ENCODE measurements at places on chromosomes 16 and 17.

GRCh38 chr16:82807311-82807710 is 180.5 kb downstream of the CDH13 start:
- no peak for DNase-seq

- no peak for DNase-seq
These were observed 20.0 kb downstream of the CALCOCO2 start for GRCh38 chr17:48850792-48851323.

DNA sequence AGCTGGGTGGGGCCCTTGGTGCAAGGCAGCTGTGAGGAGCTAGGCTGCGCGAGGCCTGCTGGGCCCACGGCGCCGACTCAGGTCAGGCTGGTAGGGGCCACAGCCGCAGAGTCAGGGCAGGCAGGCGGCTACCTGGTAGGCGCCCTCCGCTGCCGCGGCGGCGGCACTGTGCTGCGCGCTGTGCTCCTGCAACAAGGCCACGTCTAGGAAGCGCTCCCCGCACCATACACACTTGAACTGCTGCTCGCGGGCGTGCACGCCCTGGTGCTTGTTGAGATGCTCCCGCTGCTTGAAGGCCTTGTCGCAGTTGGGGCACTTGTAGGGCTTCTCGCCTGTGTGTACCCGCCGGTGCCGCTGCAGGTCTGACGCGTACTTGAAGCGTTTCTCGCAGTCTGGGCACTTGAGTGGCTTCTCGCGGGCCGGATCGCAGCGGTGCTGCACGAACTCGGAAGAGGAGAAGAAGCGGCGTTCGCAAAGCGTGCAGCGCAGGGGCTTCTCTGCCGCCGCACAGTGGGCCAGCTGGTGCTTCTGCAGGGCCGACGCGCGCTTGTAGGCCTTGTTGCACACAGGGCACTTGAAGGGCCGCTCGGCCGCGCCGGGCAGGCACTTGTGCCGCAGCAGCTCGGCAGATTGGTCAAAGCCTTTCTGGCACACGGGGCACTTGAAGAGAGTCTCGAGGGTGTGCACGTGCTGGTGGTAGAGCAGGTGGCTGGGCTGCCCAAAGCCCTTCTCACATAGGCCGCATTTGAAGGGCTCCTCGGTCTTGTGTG is 3.9 kb downstream of the ZNF319 start:
- DNase-seq = no peak

DNA sequence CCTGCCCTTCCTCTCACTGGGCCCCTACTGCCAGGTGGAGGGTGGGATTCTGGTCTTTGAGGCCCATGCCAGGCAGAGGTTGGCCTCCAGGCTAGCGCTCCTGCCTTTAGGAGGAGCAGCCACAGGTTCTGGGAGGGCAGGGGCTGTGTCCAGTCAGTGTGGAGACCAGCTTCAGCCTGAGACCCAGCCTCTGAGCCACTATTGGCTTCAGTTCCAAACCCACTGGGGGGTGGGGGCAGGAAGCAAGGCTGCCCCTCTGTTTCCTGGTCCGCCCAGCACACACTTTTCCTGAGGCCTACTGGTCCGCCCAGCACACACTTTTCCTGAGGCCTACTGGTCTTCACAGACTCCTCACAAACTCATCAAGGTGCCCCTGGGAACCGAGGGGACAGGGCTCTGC is 16.4 kb downstream of the SLC5A10 start:
- no peak for DNase-seq

DNA sequence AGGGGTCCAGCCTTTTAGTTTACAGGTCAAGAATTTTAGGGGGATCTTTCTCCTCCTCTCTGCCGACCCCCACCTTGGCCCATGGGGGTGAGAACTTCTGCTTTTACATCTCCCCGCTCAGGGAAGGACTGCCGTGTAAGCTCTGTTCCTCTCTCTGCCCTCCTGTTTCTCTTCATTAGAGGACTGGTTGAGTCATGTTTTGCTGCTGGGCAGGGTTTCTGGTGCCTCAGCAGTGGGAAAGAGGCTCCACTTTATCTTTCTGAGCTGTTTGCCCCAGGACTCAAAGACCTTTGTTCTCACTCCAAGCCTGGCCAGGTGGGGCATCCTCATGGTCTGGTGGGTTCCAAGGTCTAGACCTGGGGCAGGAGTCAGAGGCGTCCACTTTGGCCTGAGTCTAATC is 93.0 kb downstream of the UTP18 start:
- no peak for DNase-seq

GRCh38 chr16:74896389-74897370 is 88.2 kb downstream of the WDR59 start:
- DNase-seq = no peak

- DNase-seq = no peak
These were observed 8.8 kb downstream of the NKD1 start for GRCh38 chr16:50557046-50557445.

- DNase-seq = peak; percentile 95
These were observed 3.6 kb upstream of the UTS2R start for GRCh38 chr17:82367724-82368524.

DNA sequence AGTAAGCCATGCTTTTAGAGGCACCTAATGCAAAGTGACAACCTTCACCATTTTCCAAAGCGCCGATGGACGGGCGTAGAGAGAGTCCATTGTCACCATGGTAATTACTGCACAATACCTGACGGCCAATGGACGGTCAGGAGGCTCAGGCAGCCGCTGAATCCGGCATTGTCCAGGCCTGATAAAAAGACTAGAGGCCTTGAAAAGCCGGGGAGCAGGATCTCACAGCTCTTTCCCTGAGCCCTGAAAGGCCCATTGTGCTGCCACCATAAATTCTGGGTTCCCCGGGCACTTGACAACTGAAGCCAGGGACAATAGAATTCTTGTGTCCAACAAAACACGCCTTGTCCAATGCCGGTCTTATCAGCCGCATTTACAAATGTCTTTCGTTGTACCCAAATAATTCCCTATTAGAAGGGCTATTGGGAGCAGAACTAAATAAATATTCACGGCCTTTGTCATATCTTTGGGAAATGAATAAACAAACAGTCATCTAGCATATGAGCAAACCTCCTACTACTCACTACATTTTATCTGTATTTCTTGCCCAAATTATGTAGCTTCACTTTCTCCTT is 62.4 kb downstream of the CDH11 start:
- DNase-seq = no peak

GRCh38 chr17:81867170-81867990 is 3.8 kb downstream of the ARHGDIA start:
- DNase-seq = no peak

All from HuH-7 (cell line).